Activated CD8-positive, alpha-beta T cell treated with anti-CD3 and anti-CD28 coated beads, Interleukin-2, amount 10 ng/mL, durations not matched to agents 7 days and 5 days (primary cell): ENCODE measurements at places on chromosomes 12 and 14.
A peak's percentile ranks its signal among the peaks of the same experiment; 100 is the strongest.

DNA sequence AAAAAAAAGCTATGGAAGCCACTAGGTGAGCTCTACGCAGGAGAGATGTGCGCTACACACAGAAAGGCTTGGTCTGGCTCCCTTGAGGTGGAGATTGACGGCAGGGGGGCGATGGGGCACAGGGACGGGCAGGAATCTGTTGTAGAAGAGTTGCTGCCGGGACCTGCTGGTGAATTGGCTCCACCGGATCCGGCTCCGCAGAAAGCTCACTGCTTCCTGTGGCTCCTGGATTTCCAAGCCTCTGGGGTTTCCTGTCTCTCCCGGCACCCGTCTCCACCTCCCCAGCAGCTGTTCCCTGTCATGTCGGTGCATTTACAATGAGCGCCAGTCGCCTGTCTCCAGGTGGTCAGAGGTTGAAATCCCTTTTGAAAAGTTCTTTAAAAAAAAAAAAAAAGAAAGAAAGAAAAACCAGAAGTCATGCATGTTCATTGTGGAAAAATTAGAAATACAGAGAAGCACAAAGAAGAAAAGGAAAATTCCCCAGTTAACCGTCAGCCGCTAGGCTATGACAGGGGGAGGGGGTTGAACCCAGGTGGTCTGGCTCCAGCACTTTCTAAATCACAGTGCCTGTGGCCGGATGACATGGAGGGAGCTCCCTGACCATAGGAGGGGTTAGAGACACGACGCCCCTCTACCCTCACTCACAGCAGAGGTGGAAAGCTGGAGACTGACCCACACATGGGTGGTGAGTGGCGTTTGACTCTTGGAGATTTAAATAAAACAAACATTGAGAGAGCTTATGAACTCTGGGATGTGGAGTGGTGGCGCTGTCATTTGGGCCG is 20.8 kb downstream of the FAM222A start:
- peaks cover 14% of the 10 kb centered on the region for H3K27me3 ChIP-seq
- H3K4me3 ChIP-seq: no peak overlapping the region
- no peak for DNase-seq
- no peaks in the 10 kb centered on the region for H3K36me3 ChIP-seq
- H3K27ac ChIP-seq: no peak overlapping the region

GRCh38 chr14:92510972-92511371 is 2.6 kb upstream of the RIN3 start:
- DNase-seq: no peak
- no peak overlapping the region for H3K27ac ChIP-seq
- peaks cover 46% of the 10 kb centered on the region for H3K4me1 ChIP-seq
- H3K36me3 ChIP-seq: peaks cover 8% of the 10 kb centered on the region
- H3K27me3 ChIP-seq: peaks cover 19% of the 10 kb centered on the region

DNA sequence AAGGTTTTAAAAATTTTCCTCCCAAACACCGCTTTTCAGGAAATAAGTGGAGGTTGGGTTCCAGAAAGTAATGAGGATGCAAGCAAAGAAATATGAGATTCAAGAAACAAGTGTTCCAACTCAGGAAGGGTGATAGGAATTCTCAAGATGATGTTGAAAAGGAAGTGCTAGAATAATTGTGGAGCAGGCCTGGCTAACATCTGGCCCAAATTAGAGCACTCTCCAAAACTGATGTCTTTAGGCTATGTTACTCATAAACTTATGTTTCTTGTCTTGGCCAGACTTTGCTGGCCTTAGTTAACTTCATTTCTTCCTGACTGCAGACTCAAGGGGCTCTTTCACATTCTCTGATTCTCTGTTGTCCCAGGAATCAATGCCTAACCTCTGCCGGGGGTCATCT is 116.3 kb downstream of the TMTC3 start:
- no peak overlapping the region for H3K27ac ChIP-seq
- H3K4me1 ChIP-seq: no peaks in the 10 kb centered on the region
- H3K27me3 ChIP-seq: peaks cover 3% of the 10 kb centered on the region

DNA sequence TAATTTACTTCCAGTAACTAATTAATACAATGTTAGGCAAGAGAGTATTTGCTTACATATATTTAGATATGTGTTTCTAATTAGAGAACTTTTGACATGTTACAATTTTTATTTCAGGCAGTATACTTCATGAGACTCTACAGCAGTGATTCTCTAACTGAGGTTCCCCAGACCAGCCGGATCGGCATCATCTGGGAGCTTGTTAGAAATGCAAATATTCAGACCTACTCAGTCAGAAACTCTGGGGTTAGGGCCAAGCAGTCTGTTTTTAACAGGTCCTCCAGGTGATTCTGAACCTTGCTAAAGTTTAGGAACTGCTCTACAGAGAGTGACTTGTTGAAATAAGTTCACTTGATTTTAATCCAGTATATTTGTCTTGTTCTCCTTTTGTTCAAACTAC is 46.5 kb downstream of the ARID2 start:
- H3K27me3 ChIP-seq: no peaks in the 10 kb centered on the region
- peaks cover 5% of the 10 kb centered on the region for H3K4me1 ChIP-seq
- no peak overlapping the region for H3K4me3 ChIP-seq
- DNase-seq: no peak
- H3K27ac ChIP-seq: no peak overlapping the region
- H3K36me3 ChIP-seq: peaks cover 9% of the 10 kb centered on the region

DNA sequence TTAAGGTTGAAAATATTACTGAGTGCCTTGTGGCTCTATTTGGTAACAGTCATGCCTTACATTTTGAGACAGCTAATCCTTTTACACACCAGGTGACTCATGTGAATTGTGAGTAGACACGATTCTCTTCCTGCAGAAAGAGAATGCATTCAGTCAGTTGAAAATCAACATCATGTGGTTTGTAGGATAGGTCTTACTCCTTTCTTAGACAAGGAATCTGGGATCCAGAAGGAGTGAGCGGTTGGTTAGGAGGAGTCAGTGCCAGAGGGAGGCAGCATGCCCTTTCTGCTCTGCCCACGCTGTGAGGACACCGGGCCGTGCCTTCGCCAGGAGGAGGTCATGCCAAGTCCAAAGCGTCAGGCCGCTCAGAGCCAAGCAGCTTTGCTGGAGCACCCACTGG is 47.6 kb downstream of the TRAF3 start:
- no peak overlapping the region for H3K4me3 ChIP-seq
- no peaks in the 10 kb centered on the region for H3K27me3 ChIP-seq
- H3K4me1 ChIP-seq: peaks cover 37% of the 10 kb centered on the region
- DNase-seq: no peak
- peaks cover 2% of the 10 kb centered on the region for H3K36me3 ChIP-seq
- H3K27ac ChIP-seq: no peak overlapping the region

DNA sequence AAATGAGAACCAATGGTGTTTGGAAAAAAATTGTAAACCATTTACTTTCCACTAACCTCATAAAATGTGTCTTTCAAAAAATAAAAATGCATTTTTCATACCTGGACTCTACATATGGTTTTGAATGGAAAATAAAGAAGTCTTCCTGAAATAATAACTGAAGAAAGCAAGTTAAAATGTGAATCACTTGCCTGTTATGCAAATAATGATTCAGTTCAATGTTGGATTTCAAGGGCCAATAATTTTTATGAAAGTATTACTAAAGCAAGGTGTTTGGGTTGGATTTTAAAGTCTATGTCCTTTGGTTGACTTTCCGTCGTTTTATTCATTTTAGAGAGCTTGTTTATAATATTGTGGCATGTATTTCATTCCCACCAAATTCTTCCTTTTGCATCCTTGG is 138.7 kb downstream of the CCDC91 start:
- H3K27me3 ChIP-seq: no peaks in the 10 kb centered on the region
- peaks cover 16% of the 10 kb centered on the region for H3K36me3 ChIP-seq
- no peaks in the 10 kb centered on the region for H3K4me1 ChIP-seq
- no peak overlapping the region for H3K4me3 ChIP-seq

DNA sequence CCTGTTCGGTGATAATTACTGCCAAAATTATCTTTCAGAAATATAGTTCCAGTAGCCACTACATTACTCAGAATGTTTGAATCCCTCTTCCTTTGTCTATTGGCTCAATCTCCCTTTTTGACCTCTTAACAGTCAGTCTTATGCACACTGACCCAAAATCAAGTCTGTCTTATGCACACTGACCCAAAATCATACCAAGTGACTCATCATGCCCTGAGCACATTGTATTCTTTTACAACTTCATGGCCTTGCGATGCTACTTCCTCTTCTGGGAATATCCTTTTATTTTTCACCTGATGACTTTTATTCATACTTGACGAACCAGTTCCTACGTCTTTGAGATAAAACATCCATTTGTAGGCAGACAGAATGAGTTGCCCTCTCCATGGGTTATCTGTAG is 182.3 kb downstream of the NPAS3 start:
- H3K4me1 ChIP-seq: no peaks in the 10 kb centered on the region
- H3K36me3 ChIP-seq: no peaks in the 10 kb centered on the region
- H3K27ac ChIP-seq: no peak overlapping the region
- no peak overlapping the region for H3K4me3 ChIP-seq
- no peak for DNase-seq
- H3K27me3 ChIP-seq: no peaks in the 10 kb centered on the region

DNA sequence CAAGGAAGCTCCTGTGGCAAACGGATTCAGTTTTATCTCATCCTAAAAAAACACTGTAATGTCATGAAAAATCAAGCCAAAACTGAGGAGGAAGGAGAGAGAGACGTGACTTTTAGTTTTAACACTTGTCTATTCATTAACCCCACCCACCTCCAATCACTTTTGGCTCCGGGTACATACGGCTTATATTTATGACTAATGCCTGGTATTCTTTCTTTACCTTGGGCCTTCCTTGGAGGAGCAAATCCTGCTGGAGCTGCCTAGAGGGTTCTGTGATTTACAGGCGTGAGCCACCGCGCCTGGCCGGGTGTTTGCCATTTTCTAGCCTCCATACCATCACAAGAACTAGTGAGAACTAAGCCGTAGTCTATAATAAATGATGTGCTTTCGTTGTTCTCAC is 60.8 kb upstream of the RTRAF start:
- no peak overlapping the region for H3K4me3 ChIP-seq
- no peak overlapping the region for H3K27ac ChIP-seq
- no peaks in the 10 kb centered on the region for H3K27me3 ChIP-seq
- no peak for DNase-seq
- peaks cover 58% of the 10 kb centered on the region for H3K4me1 ChIP-seq
- H3K36me3 ChIP-seq: peaks cover 72% of the 10 kb centered on the region

DNA sequence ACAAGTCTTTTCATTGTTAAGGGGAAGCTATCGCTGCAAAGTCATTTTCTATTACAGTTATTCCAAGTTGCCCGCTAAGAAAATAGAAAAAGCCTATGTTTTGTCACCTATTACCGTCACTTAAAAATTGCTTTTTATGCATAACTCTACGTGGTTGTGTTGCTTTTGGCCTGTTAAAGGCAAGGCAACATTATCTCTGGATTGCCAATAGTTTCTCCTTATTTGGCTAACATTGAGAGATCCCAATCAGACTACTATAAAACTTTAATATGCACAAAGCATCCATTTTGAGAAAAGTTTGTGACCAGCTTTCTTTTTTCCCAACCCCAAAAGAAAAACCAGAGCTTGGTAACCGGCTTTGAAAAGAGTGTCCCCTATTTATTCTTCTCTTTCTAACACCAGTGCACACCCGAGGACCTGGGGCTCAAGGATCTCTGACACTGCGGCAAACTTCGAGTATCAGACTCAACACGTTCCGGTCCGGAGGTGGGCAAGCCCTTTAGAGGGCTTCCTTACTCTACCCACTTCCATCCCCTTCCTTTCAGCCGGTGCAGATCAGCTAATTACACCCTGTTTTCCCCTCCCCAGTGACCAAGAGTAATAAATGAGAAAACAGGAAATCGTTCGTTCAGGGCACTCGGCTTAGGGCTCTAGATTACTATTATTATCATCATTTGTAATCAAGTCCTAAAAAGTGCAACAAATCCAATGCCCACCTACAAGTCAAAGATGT is 1.2 kb downstream of the PPP1R12A start:
- peak overlapping the region; percentile 98 for H3K27ac ChIP-seq
- peaks cover 19% of the 10 kb centered on the region for H3K36me3 ChIP-seq
- no peaks in the 10 kb centered on the region for H3K27me3 ChIP-seq
- peak; percentile 37 for DNase-seq
- peaks cover 45% of the 10 kb centered on the region for H3K4me1 ChIP-seq
- H3K4me3 ChIP-seq: peak overlapping the region; percentile 82

DNA sequence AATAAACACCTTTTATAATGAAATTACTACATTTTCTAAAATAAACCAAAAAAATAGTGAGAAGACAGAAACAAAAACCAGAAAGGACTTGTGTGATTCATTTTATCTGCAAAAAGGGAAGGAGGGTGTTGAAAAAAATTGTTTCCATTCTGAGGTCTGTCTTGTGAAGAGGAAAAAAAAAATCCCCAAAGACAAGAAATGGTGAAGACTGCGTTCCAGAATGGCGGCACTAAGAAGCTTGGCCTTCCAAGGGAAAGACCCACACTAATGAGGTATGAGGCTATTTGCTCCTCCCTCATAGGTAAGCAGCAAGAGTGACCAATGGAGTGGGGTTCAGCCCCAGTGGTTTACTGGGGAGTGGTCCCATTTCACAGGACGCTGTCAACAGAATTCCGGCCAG is 35.0 kb downstream of the GNPTAB start:
- H3K4me1 ChIP-seq: peaks cover 80% of the 10 kb centered on the region
- H3K36me3 ChIP-seq: peaks cover 57% of the 10 kb centered on the region
- H3K4me3 ChIP-seq: peak overlapping the region; percentile 35
- no peak for DNase-seq
- H3K27ac ChIP-seq: peak overlapping the region; percentile 79

DNA sequence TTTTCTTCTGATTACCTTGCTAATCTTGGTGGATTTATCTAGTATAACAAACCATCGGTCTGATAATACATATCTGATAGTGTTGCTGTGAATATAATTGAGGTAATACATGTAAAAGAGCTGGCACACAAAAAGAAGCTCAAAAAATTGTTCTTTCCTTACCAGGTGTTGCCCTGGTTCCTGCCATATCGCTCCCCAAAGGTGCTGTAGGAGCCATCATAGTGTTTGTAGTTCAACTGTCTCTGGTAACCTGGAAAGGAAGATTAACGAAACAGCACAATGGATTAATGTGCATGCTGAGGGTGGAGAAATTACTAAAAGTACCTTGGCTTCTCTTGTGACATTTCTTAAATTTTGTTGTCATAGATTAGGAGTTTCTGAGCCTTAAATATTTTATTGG is 36.6 kb downstream of the A2M start:
- DNase-seq: no peak
- peaks cover 2% of the 10 kb centered on the region for H3K36me3 ChIP-seq

- no peak overlapping the region for H3K4me3 ChIP-seq
- H3K27me3 ChIP-seq: no peaks in the 10 kb centered on the region
- H3K27ac ChIP-seq: peak overlapping the region; percentile 23
- DNase-seq: no peak
- H3K36me3 ChIP-seq: peaks cover 45% of the 10 kb centered on the region
These were observed 12.2 kb downstream of the PRORP start for GRCh38 chr14:35134329-35135123.

GRCh38 chr12:20040184-20040583 is 328.2 kb upstream of the PDE3A start:
- no peak overlapping the region for H3K27ac ChIP-seq
- no peak for DNase-seq
- no peaks in the 10 kb centered on the region for H3K36me3 ChIP-seq
- no peaks in the 10 kb centered on the region for H3K27me3 ChIP-seq
- no peaks in the 10 kb centered on the region for H3K4me1 ChIP-seq

GRCh38 chr12:674272-674781 is 11.1 kb upstream of the NINJ2 start:
- peaks cover 70% of the 10 kb centered on the region for H3K4me1 ChIP-seq
- peak overlapping the region; percentile 94 for H3K27ac ChIP-seq
- peaks cover 4% of the 10 kb centered on the region for H3K36me3 ChIP-seq
